SK-N-DZ (cell line): ENCODE measurements at places on chromosomes 7 and 10.

DNA sequence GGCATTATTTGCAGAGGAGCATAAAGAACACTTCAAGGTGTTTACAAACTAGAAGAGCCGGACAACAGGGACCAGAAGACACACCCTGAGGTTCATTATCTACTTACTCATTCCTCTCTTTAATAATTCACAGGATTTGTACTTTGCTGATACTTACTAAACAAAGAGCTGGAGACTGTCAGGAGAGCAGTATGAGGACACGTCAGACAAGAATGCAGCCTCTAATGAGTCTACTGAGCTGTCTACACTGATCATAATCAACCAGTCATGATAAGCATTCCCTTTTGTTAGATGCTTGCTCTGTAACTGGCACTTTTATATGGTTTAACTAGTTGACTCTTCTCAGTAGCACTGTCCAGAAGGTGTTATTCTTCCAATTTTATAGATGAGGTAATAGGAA lies 243.3 kb upstream of the CDC14C start:
- no peak for DNase-seq

- DNase-seq: no peak
Observed at GRCh38 chr10:26525586-26525985, 87.4 kb downstream of the APBB1IP start.

DNA sequence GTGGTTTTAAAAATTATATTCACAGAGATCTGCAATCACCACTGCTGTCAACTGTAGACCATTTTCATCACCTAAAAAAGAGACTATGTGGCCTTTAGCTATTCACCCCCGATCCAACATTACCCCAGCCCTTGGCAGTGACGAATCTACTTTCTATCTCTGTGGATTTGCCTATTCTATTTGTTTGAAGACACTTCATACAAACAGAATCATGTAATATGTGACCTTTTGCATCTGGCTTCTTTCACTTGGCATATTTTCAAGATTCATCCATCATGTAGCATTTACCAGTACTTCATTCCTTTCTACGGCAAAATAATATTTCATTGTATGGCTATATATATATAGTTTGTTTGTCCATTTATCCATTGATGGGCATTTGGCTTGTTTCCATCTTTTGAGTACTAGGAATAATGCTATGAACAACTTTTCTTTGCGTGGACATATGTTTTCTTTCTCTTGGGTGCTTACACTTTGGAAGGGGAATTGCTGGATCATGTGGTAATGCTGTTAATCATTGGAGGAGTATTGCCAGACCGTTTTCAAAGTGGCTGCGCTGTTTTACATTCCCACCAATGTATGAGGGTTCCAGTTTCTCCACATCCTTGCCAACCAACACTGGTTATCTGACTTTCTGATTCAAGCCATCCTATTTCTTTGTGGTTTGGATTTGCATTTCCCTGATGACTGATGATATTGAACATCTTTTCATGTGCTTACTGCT lies 22.3 kb downstream of the ADAMTS14 start:
- no peak for DNase-seq

GRCh38 chr7:122632238-122632637 lies 66.7 kb downstream of the RNF133 start:
- DNase-seq: no peak

- DNase-seq: no peak
Observed at GRCh38 chr7:23622506-23622925, 25.3 kb downstream of the CCDC126 start.

GRCh38 chr7:40850017-40850416 lies 715.2 kb downstream of the SUGCT start:
- DNase-seq: no peak

DNA sequence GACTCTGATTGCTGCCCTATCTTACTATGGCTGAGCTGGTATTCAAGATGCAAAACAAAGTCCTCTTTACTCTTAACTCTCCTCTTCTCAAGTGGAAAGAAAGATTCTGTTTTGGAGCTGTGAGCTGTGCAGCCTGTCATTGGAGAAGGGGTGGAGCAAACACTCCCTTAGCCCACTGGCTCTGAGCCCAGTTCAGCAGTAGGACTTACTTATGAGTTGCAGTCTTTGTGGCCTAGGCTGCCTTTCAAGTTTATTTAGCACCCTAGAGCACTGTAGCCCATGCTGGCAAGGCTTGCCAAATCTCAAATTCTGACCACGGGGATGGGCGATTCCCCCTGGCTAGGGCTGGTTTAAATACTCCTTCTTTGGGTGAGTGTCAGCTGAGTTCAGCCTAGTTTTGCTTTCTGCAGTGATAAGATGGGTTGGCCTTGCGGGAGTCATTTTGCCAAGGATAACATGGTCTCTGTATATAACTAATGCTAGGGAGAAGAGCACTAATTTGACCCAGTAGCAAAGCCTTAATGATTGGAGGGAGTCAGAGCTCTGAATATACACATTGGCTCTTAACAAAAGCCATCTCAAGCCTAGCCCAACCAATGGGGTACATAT lies 110.2 kb downstream of the MYO3A start:
- no peak for DNase-seq

- no peak for DNase-seq
Observed at GRCh38 chr10:86024281-86025041, 342.1 kb downstream of the GRID1 start.

- DNase-seq: no peak
Observed at GRCh38 chr7:81297317-81297716, 378.5 kb upstream of the SEMA3C start.

- no peak for DNase-seq
Observed at GRCh38 chr10:12896251-12896650, 105.3 kb downstream of the CCDC3 start.

- DNase-seq: no peak
Observed at GRCh38 chr7:158498443-158499081, 89.1 kb downstream of the PTPRN2 start.

DNA sequence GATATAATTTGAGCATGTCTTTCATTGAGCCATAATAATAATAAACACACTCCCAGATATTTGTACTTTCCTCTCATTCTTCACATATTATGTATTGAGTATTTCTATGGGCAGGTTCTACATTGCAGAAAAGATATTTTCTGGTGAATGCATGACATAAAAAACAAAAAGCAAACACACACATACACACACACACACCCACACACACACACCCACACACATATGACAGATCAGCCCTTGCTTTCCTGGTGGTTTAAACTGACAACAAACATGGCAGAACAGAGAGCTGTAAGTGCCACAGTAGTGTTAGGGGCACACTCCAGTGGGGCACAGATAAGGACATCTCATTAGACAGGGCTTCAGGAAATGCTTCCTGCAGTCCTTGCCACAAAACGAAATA lies 123.3 kb upstream of the LSM8 start:
- DNase-seq: no peak

GRCh38 chr10:73899423-73899822 lies 11.5 kb upstream of the PLAU start:
- no peak for DNase-seq

- no peak for DNase-seq
Observed at GRCh38 chr7:89073776-89074175, 278.2 kb upstream of the TEX47 start.

DNA sequence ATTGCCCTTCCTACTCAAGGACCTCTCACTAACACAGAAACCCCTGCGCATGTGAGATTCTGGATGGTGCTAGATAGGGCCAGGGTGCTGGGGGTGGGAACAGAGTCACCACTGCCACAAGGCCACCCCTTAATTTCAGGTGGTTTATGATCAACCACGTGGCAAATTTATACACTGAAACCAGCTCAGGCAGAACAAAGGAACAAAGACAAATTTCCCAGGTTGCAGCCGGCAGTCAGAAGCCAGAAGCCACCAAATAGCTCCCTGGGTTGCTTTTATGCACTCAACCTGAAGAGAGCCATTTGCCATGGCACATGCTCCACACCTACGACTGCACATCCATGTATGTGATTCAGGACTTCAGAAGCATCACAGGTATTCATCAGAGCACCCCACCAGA lies 2.5 kb downstream of the VOPP1 start:
- no peak for DNase-seq

GRCh38 chr10:89279421-89279869 lies 22.4 kb upstream of the IFIT2 start:
- no peak for DNase-seq

GRCh38 chr7:44310221-44310848 lies 15.1 kb downstream of the CAMK2B start:
- no peak for DNase-seq

GRCh38 chr7:124785994-124786393 lies 20.4 kb upstream of the GPR37 start:
- no peak for DNase-seq

GRCh38 chr10:125455855-125456254 lies 227.1 kb downstream of the TEX36 start:
- DNase-seq: no peak

GRCh38 chr10:33216661-33217427 lies 117.6 kb downstream of the NRP1 start:
- no peak for DNase-seq

DNA sequence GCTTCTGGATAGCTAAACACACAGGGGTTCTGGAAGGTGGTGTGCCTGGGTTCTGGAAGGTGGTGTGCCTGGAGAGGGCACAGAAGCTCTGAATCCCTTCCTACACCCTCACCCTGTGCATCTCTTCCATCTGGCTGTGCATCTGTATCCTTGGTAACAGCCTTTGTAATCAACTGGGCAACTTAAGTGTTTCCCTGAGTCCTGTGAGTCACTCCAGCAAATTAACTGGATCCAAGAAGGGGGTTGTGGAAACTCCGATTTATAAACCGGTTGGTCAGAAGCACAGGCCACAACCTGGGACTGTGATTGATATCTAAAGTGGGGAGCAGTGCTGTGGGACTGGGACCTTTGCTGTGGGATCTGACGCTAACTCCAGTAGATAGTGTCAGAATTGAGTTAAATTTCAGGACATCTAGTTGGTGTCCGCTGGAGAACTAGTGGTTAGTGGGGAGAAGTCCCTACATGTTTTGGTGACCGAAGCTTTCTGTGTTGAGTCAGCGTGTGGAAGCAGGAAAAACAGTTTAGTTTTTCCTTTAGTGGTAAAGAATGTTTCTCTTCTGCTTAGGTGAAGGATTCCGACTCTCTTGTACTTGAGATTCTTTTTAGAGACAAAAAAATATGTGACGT lies 228.1 kb downstream of the BMPER start:
- DNase-seq: no peak

GRCh38 chr7:21128062-21128817 lies 299.6 kb upstream of the SP4 start:
- DNase-seq: no peak

- DNase-seq: no peak
Observed at GRCh38 chr7:153902862-153903261, 149.3 kb upstream of the DPP6 start.

DNA sequence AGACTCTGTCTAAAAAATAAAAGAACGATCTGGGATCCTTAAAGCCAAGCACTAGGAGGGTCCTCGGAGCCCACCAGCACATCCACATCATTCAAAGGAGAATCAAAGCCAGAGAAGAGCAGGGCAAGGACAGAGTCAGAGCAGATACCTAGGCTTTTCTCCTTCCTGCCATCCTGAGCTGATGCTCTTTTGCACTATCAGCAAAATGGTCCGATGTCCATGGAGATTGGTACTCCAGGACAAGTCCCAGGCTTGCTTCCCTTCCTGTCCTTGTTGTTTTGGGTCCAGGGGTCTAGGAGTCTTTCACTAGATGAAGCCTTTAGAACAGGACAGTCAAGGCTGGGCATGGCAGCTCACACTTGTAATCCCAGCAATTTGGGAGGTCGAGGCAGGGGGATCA lies 58.0 kb upstream of the ELN start:
- DNase-seq: no peak

- DNase-seq: peak; percentile 48
Observed at GRCh38 chr10:48670978-48671913, 13.4 kb upstream of the WDFY4 start.

DNA sequence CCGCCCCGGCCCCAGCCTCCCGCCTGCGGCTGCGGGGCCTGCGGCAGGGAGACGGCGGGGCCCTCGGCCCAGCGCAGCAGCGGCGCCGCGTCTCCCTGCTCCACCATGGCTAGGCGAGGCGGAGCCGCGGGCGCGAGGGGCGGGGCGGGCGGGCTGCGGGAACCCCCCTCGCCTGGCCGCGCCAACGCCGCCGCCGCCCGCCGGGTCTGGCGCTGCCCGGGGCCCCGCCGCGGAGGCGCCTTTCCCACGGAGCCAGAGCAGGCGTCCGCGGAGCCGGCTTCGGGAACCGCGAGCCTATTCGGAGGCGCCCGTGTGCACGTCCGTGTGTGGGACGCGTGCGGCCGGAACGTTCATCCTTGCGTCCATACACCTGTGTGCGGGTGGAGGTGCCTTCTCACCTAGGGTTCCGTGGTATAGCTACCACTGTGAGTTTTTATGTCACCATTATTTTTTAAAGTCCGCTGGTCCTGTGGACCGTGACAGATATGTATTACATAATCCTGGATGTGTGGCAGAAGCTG lies at the start of gene DENND11:
Gene DENND11, minus strand, starts transcription at position 120 of the 521 bp plus-strand sequence. Its CDS starts 13 bp downstream, at position 107.
- DNase-seq: peak; percentile 22

DNA sequence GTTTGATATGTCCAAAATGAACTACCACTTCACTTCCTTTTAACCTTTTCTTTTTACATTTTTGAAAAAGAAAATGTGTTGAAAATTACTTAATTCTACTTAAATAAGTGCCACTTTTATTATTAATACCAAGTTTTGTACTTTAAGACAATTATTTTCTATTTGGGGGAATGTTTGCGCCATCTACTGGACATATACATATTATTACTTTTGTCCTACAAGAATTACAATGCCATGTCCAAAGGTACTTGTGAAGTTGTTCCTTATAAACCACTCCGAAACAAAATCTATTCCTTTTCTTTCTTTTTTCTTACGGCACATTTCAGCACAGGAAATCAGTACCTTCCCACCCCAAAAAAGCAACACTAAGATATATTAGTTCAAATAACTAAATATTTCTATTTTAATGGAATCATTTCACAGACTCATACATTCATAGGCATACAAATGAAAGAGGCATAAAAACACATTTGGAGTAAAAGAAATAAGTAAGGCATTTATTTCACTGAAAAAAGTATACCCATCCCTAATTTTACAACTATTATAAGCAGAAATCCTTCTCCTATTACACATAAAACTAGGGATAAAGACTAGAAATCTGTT lies 169.9 kb downstream of the RNF133 start:
- peak; percentile 14 for DNase-seq

DNA sequence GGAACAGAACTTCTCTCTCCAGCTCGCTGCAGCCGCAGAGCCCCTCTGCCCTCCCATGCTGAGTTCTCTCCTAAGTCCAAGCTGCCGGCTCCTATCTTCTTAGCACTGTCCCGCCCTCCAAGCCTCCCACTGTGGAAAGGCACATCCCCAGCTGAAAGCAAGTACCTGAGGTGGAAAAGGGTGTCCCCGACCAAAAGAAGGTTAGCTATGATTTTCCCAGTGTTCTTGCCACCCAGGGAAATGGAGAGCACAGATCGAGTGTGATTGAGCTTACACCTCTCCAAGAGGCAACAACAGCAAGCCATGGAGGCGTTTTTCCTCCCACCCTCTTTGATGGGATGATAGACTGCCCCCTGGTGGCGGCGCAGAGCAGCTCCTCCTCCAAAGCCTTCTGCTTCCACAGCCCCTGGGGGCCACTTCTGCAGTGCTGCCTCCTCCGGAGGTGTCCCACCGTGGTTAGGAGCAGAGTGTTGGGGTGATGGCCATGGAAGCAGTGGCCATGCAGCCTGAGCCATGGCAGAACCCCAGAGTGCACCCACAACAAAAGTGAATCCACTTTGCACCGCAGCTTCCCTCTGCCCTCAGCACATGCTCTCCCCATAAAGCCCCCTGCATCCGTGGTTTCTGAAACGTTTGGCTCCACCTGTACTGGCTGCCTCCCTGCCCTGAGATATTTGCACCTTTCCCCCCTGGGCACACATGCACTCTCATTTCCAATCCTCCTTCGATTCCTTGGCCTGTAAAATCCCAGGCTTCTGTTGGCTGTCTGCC lies 143.1 kb upstream of the STK17A start:
- DNase-seq: peak; percentile 20

GRCh38 chr10:89080660-89081059 lies 90.1 kb downstream of the FAS start:
- no peak for DNase-seq

GRCh38 chr7:7202375-7202720 lies 20.0 kb downstream of the C1GALT1 start:
- DNase-seq: no peak
